ENCODE measurements at places on chromosomes 6 and 20. TPM values are rescaled to one million over a fixed set of nuclear protein-coding genes. Genes with fewer than 3 reads are reported as not detected.

DNA sequence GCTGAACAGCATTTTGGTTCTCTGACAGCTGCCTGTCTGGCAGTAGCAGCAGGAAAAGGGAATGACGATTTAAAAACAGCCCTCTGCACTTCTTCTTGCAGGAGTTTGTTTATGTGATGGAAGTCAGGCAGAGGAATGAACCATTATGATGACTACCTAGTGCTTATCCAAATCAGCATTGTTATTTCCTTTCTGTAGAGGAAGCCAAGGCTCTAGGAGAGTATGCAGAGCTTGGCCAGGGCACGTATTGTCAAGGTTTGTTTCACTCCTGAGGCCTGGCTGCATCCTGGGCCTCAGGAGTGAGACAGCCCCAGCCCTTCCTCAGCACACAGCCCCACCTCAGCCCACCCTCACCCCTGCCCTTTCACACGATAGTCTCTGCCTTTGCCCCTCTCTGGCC, 68.5 kb downstream of the FAM229B start:
- DNase-seq: no peak

Gene CST3
- polyA plus RNA-seq: 2,657 TPM

DNA sequence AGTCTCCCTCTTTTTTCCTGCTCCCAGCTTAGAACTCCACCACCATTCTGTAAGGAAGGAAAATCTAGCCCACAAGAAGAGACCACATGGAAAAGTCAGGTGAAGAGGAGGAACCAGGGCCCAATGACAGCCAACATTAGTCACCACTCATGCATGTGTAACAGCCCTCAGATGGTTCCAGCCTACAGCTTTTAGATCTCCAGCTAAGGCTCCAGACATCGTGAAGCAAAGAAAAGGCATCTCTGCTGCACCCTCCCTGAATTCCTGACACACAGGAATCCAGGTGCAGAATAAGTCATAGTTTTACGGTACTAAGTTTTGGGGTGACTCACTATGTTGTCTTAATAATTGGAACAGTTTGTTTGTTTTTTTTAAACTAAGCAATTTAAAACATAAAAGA, 25.5 kb downstream of the DCDC2 start:
- DNase-seq: no peak

DNA sequence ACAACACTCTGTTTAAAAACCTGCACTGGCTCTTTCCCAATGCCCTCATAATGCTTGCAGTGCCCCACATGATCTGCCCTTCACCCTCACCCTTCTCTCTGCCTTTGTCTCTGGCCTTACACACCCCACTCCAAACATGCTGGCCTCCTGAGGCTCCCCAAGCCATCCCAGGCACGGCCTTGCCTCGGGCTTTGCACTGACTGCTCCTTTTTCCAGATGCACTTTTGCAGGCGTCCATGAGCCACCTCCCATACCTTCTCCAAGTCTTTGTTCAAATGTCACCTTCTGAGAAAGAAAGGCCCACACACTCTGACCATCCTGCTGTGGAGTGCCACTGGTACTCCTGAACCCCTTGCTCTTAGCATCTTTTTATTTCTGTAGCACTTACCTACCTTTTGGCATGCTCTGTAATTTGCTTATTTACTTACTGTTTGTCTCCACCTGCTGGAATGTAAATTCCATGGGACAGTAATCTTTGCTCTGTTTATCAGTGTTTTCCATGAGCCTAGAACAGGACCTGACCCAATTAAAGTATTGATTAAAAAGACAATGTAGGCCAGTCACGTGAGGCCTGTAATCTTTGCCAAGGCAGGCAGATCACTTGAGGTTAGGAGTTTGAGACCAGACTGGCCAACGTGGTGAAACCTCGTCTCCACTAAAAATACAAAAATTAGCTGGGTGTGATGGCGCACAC, 30.7 kb downstream of the GFRA4 start:
- DNase-seq: no peak

- DNase-seq: peak; percentile 1
Measured at GRCh38 chr20:58715801-58716475, 23.3 kb downstream of the NPEPL1 start.

DNA sequence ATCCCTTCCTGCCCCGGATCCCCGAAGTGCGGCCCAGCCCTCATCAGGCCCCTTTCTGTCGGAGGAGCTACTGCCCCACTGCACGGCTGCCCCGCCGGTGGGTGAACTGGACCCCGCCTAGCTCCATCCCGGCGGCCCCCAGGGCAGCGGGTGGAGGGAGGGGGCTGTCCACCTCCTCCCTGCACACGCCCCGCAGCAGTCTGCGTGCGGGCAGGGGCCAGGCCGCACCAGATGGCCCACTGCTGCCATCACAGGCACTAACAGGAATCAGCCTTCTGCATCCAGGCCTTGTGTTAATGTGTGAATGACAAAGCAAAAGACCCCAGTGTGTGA, 54.9 kb upstream of the UNC93A start:
- DNase-seq: no peak

GRCh38 chr6:27836141-27836782, 75.9 kb downstream of the OR2B2 start:
- no peak for DNase-seq

- DNase-seq: no peak
Measured at GRCh38 chr6:5747379-5747778, 259.3 kb downstream of the NRN1 start.

GRCh38 chr6:135179920-135180541, 1.1 kb upstream of the MYB start:
- DNase-seq: no peak

Gene RHAG
- not detected for polyA plus RNA-seq

DNA sequence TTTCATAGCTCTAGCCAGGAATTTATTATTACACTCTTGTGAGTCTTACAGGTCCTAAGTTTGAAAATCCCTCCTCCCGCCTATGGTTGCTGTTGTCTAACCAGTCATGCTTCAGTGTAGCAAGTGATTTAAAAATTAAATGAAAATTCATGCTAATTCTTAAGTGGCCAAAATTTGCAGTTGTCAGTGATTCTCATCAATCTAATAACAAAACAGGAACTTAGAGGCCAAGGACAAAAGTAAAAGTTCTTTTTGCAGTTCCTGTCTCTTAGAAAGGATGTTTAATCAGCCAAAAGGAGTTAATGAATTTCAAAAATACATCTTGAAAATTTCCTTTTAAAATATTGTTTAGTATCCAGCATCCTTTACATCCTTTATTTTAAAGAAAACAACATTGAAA, 36.3 kb downstream of the VTA1 start:
- DNase-seq: no peak

GRCh38 chr6:158900663-158901312, 81.6 kb upstream of the EZR start:
- DNase-seq: no peak

- no peak for DNase-seq
Measured at GRCh38 chr6:139758209-139758611, 383.8 kb upstream of the CITED2 start.
